ENCODE measurements at places on chromosomes 7 and 10.
A peak's percentile ranks its signal among the peaks of the same experiment; 100 is the strongest.

GRCh38 chr10:72245949-72246525 lies 27.7 kb upstream of the DDIT4 start:
- DNase-seq = no peak

DNA sequence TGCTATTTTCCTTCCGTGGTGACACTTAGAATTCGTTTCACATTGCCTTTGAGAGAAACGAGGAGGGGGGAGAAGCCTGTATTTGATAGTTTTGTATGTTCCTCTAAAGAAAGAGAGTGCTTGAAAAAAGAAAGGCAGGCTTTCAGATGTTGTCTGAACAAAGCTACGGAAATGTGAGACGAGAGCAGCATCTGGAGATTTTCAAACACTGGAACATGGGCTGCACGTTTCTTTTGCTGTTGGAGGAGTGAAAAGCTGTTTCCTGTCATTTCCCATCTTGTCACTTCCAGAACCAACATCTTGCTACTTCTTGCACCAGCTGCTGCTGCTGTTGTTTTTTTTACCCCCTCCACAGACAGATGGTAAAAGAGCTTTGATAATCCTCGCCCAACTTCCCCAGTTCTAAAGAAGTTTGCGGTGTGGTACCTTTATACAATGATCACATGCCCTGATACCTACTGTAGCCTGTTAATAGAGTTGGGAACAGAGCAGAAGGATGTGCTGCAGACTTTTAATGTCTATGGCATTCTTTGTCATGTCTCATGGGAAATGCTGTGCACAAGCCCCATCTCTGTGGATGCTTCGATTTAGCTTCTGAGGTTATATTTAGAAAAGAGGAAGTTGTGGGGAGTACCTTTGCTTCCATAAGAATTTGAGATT lies 408.1 kb downstream of the AUTS2 start:
- no peak for DNase-seq

DNA sequence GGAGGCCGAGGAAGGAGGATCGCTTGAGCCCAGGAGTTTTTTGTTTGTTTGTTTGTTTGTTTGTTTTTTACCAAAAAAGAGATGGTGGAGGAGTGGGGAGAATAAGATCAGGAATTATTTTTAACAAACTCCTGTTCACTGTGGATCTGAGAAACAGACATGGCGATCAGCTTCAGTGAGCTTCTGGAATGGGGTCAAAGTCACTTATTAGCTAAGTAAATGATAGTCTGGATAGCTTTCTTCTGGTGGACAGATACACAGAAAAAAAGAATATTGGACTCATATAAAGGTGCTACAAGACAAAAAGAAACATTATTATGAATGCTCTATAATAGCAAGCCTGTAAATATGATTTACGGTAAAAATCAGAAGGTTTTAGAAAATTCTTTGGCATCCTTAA lies 85.1 kb downstream of the POU6F2 start:
- no peak for DNase-seq

GRCh38 chr10:17010363-17011145 lies 119.1 kb downstream of the CUBN start:
- no peak for DNase-seq

- DNase-seq = no peak
Measured at GRCh38 chr7:8197994-8198698, 63.8 kb downstream of the ICA1 start.

- DNase-seq = no peak
Measured at GRCh38 chr7:24979470-24979862, 512 bp downstream of the OSBPL3 start.

GRCh38 chr10:75137533-75138438 lies 26.3 kb downstream of the SAMD8 start:
- DNase-seq = no peak

- no peak for DNase-seq
Measured at GRCh38 chr10:1950803-1951495, 213.6 kb upstream of the ADARB2 start.

GRCh38 chr10:17062493-17062892 lies 67.1 kb downstream of the CUBN start:
- DNase-seq = no peak

- no peak for DNase-seq
Measured at GRCh38 chr7:84735677-84736076, 451.2 kb downstream of the SEMA3D start.

GRCh38 chr7:7522421-7522820 lies 13.3 kb downstream of the COL28A1 start:
- DNase-seq = no peak

- DNase-seq = no peak
Measured at GRCh38 chr10:121158988-121159579, 307.9 kb downstream of the WDR11 start.

- no peak for DNase-seq
Measured at GRCh38 chr10:80280071-80280800, 9.2 kb downstream of the MAT1A start.

GRCh38 chr10:994836-995558 lies 6.8 kb downstream of the GTPBP4 start:
- no peak for DNase-seq

DNA sequence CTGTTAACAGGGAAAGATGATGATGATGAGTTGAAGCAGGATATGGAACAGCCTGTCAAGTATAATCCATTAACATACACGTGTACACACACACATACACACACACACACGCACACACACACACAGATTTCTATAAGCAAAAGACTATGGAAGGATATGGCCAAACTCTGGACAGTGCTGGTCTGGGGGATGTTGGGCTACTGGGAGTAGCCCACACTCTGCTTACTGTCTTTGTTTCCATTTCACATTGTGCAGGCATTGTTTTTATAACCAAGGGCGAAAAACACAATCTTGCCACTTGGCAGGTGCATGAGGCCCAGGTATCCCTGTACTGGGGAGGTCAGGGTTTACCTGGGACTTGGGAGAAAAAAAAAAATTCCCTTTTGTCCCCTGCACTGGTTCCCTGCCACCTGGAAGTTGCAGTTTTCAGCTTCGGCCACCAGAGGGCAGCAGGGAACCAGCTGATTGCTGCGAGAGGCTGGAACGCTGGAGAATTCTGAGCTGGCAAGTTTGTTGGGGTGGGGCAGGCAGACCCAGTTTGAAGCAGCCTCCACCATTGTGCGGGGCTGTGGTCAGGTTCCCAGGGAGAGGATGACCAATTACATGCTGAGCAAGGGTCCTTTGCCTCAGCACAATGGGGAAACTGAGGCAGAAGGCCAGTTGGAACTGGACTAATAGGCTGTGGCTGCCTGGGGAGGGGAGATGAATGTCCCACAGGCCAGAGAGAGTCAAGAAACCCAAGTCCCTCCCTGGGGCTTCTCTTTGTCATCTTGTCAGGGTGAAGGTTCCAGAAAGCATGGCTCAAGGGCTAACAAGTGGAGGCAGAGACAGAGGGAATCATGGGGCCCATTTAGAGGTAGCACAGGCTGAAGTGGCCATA lies 27.3 kb downstream of the PPIF start:
- DNase-seq = peak; percentile 70

DNA sequence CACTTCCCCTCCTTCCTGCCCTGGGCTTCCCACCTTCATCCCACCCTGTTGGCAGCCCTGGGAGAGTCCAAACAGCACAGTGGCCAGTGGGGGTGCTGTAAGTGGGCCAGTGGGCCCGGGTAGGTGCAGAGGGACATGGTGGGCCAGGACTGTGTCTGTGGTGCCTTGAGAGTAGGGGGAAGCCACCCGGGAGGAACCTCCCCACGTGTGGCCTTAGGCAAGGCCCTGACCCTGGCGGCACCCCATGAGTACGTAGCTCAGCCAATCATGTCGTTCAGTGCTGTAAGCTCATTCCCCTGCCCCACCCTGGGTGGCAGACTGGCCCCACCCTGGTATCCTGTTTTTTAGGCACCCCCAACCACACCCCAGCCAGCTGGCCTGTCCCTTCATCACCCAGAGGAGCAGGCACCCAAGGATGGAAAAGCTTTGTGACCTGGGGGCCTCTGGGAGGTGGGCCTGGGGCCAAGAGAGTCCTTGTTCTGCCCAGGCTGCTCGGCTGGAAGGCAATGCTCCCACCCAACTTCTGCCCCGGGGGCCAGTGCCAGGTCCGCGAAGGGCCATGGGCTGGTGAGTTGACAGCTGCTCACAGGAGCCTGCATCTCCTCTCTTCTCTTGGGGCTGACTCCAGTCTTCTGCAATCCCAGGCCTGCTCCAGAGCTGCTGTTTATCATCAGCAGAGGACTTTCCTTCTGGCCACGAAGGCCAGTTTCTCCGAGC lies 41.6 kb downstream of the TSPAN15 start:
- DNase-seq = no peak

- DNase-seq = no peak
Measured at GRCh38 chr10:33129996-33130386, 172.0 kb upstream of the ITGB1 start.

DNA sequence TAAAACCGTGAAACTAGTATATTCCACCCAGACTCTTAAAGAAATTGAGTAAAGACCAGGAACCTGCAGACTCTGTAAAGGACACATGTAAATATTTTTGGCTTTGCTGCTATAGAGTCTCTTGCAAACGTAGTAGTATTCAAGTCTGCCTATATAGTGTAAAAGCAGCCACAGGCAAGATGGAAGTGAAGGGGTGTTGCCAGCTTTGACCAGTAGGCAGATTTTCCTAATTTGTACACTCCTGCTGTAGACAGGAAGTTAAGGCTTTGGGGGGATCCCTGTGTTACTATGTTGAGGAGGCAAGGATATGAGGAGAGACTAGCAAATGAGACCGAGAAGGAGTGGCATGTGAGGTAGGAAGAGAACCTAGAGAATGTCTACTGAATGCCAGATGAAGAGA lies 27.7 kb downstream of the WAC start:
- no peak for DNase-seq

DNA sequence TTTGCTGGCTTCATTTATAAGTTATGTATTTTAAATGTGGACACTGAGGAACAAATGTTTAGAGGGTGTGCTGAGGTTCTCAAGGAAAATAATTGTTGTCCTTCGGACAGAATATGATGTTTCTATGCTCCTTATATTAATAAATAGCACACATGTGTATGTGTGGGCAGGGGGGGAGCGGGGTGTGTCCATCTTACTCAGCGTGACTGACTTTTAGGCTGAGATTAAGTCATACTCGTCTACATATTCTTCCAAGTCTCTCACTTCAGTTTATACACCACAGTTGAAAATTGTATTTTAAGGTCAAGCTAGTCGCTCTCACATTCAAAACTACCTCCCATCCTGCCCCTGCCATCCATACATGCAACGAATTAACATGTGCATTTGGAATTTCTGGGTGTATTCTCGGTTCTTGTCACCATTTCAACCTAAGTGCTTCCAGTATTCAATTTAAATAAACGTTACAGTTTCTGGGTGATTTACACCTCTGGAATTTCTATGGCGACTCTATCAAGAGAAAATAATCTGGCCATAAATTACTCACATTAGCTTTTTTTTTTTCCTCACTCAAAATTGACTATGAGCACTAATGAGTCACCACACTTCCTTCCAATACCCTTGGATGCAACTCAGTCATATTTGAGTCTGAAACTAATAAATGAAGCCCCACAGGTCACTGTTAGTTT lies 3.3 kb downstream of the PCDH15 start:
- no peak for DNase-seq

DNA sequence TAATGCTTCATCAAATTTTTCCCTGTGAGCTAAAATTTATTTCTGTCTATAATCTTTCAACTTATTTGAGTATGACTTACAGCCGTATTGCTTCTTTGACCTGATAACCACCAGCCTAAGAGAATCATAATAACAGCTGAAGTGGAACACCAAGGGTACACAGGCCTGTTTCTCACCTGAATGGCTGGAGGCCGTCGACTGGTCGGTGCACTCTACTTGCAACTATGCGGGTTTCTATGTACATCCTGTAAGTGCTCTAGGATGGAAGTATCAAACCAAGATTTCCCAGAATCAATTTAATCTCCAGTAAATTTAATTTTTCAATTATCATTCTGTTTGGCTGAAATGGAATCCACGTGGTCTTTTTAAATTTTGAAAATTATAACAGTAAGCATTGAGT lies 504.8 kb upstream of the PHF14 start:
- no peak for DNase-seq

DNA sequence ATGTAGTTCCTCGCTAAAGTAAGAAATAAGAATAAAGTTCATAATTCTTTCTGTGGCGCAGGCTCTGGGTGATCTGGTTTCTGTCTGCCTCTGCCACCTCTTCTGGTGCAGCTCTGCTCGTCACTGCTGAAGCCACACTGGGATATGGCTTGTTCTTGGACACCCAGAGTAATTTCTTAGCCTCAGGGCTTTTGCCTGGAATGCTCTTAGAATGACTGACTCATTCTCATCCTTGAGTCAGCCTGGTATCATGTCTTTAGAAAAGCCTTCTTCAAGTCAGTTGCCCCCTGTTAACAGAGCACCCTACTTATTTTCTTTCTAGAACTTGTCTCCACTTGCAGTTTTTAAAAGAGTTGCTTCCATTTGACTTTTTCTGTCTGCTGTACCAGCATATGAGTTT lies 2.0 kb downstream of the ZSCAN25 start:
- no peak for DNase-seq

DNA sequence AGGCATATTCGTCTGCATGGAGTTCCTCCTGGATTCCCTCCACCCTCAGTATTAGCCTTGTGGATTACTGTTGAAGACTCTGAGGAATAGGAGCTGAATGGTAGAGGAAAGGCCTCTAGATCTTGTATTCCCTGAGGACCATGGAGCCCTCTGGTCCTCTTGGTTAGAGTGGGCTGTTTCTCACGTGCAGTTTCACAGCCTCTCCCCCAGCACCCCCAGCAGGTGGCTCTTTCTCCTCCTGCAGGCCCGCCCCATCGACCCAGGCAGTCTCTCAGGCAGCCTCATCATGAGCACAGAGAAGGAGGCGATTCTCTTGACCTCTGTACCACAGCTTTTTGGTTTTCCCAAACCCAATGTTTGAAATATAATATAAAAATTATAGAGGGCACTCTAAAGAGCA lies 102.0 kb downstream of the WNT2 start:
- no peak for DNase-seq

- DNase-seq = no peak
Measured at GRCh38 chr7:12968836-12969422, 281.5 kb downstream of the ARL4A start.

- DNase-seq = no peak
Measured at GRCh38 chr10:79352035-79352877, 5.0 kb downstream of the PPIF start.

DNA sequence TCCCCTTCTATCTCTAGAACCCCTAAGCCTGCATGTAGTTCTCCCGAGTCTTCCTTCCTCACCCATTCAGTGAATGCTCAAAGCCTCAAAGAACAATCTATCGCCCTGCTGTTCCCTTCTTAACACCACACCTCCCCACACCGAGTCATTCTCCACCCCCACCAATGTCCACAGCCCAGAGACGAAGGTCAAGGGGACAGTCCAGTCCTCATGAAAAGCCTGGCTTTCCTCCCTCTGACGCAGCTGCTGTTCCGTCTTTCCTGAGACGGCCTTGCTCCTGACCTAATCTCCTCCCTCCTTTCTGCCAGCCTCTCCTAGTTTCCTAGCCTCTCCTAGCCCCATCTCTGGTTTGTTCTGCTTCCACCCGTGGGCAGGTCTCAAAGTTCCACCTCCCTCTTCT lies 9.2 kb downstream of the MOSPD3 start:
- no peak for DNase-seq

- DNase-seq = no peak
Measured at GRCh38 chr7:80981405-80981804, 62.6 kb upstream of the SEMA3C start.

DNA sequence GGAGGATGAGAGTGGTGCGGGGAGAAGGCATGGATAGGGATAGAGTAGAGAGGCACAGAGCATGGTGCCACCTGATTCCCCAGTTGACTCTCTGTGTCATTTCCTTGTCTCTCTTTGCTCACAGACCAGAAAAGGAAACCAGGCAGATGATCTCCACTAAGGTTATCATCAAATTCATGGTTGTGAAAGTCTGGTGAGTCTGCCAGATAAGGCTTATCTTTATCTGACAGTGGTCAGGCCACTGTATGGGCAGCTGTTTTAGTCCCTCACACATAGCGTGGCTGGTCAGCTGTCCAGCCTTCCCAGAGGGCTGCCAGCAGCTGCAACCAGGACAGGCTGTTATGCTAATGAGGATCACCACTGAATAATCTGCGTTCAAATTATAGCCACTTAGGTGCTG lies 99.0 kb downstream of the ADRA2A start:
- DNase-seq = no peak
